ENCODE measurements at places on chromosomes 3 and 15.
A peak's percentile ranks its signal among the peaks of the same experiment; 100 is the strongest.

GRCh38 chr3:88033808-88034207 lies 25.0 kb downstream of the CGGBP1 start:
- no peak for DNase-seq

- DNase-seq: no peak
These were observed 192.7 kb downstream of the MBNL1 start for GRCh38 chr3:152461460-152461859.

DNA sequence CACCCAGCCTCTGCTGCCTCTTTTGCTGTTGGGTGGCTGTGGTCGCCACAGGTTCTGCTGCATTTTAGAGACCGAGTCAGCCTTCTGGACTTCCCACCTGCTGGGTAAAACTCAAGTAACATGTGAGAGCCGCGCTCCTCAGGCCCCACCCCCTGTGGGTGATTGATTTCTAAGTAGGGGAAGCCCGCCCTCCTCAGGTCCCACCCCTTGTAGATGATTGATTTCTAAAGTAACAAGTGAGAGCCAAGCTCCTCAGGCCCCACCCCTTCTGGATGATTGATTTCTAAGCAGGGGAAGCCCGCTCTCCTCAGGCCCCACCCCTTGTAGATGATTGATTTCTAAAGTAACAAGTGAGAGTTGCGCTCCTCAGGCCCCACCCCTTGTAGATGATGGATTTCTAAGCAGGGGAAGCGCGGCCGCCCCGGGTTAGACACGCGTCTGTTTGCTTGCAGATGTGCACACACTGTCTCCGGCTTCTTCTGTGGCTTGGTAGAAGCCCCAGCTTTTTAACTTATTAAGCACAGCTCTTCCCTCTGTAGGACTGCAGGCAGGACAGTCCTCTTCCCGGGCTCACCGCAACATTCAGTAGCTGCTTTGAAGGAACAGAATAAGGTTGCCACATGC lies 83.4 kb downstream of the FAM43A start:
- DNase-seq: peak; percentile 98

DNA sequence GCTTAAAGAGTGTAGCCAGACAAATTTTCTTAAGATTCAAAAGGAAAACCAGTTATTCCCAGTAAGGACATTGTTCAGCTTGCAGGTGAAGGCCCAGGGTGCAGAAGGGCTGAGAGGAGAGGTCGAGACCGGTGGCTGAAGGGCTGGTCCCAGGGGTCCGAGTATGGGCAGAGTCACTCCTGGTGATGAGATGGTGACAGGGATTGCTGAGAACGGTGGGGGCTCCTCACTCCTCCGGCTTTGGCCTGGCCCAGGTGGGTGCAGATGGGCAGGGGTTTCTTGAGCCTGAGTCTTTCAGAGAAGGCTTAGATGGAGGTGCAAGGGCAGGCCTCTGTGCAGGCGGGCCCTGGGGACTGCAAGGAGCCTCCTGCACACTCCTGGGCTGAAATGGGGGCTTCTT lies 56.2 kb downstream of the ZNF445 start:
- no peak for DNase-seq

- no peak for DNase-seq
These were observed 58.6 kb downstream of the QTRT2 start for GRCh38 chr3:114115143-114115542.

GRCh38 chr15:55241891-55242290 lies 45.1 kb upstream of the RSL24D1 start:
- no peak for DNase-seq

- no peak for DNase-seq
These were observed 187.8 kb downstream of the SHQ1 start for GRCh38 chr3:72660270-72661114.

DNA sequence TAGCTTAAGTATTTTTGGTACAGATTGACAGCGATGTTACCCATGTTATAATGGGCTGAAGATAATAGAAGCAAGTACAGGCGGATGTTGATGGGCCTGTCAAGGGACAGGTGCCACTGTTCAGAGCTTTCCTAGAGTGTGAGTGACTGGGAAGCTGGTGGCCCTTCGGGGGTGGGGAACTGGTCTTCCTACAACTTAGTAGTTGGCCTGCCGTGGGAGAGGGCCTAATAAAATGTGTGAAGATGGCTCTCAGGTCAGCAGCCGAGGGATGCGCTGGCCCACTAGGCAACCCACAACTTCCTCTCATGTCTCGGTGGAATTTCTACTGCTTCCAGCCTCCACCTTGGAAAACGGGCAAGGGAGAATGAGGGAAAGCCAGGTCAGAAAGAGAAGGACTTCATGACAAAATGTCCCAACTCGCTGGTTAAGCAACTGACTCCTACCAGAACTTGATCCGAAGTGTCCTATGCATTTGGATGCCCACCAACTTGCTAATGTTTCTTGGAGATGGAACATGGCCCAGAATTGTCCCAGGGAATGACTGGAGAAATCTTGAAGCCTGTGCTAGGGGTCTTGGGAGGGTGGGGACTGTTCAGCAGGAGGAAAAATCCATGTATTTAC lies 1.4 kb downstream of the GYG1 start:
- no peak for DNase-seq

DNA sequence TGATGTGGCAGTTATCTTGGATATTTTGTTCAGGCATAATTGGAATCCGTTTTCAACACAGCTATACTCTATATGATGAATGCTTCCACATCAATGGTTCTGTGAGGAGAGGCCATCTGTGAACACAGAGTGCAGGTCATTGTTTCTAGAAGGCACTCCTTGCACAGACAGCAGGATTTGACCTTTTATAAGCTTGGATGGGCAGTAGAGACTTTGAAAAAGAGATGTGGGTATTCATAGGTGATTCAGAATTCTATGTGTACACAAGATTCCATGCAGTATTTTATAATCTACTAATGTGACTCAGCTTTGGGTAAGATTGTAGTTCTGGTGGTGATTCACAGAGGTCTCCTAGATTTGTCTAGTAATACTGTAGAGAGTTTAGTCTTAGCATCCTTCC lies 12.5 kb downstream of the ARPP21 start:
- DNase-seq: no peak

DNA sequence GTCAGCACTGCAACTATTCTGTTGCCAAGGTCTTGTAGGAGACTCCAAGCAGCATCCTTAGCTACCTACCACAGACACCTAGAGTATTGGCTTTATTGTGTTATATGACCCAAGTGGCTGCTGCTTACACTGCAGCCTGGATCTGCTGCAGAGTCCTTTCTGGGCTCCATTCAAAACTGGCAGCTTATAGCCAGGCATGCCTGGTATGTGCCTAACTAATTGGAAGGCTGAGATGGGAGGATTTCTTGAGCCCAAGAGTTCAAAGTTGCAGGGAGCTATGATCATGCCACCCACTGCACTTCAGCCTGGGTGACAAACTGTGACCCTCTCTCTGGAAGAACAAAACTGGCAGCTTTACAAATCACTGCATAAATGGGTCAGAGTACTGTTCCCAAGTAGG lies 8.6 kb downstream of the NDUFB4 start:
- no peak for DNase-seq

- no peak for DNase-seq
These were observed 185.7 kb upstream of the THRB start for GRCh38 chr3:24680214-24680967.

GRCh38 chr15:86912661-86913060 lies 833.0 kb downstream of the AGBL1 start:
- DNase-seq: no peak

GRCh38 chr15:39629906-39630305 lies 49.0 kb downstream of the THBS1 start:
- DNase-seq: no peak
